Memory B cell (primary cell): ENCODE measurements at places on chromosomes 12 and 14.
A peak's percentile ranks its signal among the peaks of the same experiment; 100 is the strongest.

DNA sequence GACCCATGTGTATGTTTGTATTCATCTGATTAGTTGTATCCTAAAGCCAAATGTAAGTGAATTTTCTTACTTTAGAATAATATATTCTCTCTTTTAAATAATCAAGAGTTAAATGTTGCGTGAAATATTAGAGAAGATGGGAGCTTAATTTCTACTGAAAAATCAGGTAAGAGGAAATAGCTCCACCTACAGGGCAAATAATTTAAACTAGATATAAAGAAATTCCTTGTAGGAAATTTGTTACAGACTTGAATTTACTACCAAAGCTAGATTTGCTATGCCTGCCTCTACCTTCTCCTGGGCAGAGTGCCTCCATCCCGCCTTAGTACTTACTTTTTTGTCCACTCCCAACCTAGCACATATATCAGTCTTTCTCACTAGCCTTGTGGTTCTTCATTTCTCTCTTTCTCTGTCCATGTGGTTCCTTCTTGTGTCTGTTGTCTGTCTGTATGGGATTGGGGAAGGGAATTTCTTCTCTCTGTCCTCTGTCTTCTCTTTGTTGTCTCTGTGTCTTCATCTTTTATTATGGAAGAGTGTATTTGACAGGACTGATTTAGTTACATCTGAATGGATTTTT is 44.7 kb downstream of the PALS1 start:
- peak; percentile 37 for DNase-seq

- no peak for DNase-seq
These were observed 83.0 kb upstream of the FAR2 start for GRCh38 chr12:29066011-29066588.

DNA sequence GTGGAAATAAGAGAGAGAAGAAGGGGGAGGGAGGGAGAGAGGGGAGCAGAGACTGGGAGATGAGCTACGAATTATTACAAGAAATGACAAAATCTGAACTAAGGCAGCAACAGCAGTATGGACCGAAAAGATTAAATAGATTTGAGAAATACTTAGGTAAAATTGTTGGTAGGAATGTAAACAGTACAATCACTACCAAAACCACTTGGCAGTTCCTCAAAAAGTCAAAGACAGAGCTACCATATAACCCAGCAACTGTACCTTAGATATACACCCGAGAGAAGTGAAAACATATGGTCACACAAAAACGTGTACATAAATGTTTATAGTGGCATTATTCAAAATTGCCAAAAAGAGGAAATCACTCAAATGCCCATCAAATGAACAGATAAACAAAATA is 14.1 kb downstream of the KRAS start:
- no peak for DNase-seq

- DNase-seq: no peak
These were observed 11.7 kb downstream of the APOLD1 start for GRCh38 chr12:12796928-12797793.

DNA sequence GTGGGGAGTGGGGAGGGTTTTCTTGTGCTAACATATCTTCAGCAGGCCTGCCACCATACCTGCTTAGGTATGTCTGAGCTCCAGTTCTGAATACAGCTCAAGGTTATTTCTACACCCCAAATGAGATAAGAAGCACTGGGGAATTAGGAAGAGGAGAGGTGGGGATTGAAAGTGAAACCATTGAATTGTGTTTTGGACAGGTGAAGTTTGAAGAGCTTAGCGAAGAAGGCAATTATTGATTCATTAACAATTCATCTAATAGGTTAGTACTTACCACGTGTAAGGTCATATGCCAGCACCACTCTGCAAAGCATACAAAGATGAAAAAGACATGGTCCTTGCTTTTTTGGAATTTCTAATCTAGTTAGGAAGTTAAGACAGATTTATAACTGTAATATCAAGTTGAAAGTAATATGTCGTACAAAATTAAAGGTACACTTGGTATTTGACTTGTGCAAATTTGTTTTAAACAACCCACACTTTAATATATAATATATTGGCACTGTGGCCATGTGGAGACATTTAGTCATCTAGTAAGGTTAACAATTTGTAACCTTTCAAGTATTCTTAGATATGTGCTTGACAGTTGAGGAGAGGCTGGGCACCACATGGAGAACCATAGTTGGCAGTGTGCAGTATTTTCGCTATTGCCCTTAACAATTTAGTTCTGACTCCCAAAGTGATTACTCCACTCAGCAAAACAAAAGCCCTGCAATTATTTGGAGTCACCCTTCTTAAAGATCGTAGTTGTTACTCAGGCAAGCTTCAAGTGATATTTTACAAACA is 3.6 kb downstream of the SMCO3 start:
- DNase-seq: no peak

GRCh38 chr12:10595881-10596280 is 17.5 kb downstream of the MAGOHB start:
- DNase-seq: no peak
